ENCODE measurements at places on chromosomes 2 and 18.

GRCh38 chr18:62345909-62346308 lies 20.8 kb downstream of the TNFRSF11A start:
- DNase-seq = no peak

GRCh38 chr2:215567504-215567903 lies 131.6 kb upstream of the FN1 start:
- DNase-seq = no peak

- no peak for DNase-seq
Measured at GRCh38 chr2:73832930-73833329, 4.2 kb downstream of the STAMBP start.

DNA sequence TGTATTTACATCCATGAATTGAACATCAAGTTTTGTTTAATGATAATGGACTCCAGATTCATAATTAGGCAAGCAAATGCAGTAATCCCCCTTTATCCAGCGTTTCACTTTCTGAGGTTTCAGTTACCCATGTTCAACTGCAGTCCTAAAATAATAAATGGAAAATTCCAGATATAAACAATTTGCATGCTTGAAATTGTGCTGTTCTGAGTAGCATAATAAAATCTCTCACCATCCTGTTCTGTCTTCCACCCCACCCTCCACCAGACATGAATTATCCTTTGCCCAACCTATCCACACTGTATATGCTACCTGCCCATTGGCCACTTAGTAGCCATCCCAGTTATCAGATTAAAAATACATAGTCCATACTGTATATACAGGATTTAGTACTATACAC lies 224.5 kb upstream of the CHAC2 start:
- no peak for DNase-seq

- no peak for DNase-seq
Measured at GRCh38 chr2:133561045-133561852, 7.0 kb downstream of the NCKAP5 start.

DNA sequence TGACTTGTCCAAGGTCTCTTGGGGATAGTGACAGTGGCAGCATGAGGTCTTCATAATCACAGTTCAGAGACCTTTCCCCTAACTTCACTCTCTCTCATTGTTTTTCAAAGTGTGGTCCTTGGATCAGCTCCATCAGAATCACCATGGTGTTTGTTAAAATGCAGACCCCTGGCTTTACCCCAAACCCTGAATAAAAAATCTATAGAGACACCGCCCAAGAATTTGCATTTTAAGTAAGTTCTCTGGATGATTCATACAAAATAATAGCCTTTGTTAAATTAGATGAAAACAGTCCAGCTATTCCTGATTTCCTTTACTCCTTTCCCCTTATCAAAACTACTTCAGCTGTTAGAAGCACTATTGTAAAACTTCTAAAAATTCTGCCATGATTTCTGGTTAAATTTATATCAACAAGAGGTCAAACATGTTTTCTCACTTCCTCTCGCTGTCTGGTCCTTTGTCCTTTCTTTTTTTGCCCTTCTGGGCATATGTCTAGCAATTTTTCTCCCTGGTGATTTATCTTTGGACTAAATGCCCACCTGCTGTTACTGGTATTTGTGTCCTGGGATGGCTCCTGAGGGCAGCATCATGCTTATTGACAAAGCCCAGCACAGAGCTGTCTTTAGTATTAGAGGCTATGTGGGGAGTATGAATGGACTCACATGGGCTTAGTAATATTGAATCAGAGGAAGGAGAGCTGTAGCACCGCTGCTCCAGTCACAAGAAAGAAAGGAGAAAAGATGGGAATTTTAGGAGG lies 63.4 kb downstream of the LHCGR start:
- no peak for DNase-seq

Measured in CD8-positive, alpha-beta memory T cell (primary cell).